Upper lobe of right lung (tissue), 1 donor: ENCODE measurements at places on chromosomes 1 and 21. TPM values are rescaled to one million over a fixed set of nuclear protein-coding genes. Genes with fewer than 3 reads are reported as not detected.

DNA sequence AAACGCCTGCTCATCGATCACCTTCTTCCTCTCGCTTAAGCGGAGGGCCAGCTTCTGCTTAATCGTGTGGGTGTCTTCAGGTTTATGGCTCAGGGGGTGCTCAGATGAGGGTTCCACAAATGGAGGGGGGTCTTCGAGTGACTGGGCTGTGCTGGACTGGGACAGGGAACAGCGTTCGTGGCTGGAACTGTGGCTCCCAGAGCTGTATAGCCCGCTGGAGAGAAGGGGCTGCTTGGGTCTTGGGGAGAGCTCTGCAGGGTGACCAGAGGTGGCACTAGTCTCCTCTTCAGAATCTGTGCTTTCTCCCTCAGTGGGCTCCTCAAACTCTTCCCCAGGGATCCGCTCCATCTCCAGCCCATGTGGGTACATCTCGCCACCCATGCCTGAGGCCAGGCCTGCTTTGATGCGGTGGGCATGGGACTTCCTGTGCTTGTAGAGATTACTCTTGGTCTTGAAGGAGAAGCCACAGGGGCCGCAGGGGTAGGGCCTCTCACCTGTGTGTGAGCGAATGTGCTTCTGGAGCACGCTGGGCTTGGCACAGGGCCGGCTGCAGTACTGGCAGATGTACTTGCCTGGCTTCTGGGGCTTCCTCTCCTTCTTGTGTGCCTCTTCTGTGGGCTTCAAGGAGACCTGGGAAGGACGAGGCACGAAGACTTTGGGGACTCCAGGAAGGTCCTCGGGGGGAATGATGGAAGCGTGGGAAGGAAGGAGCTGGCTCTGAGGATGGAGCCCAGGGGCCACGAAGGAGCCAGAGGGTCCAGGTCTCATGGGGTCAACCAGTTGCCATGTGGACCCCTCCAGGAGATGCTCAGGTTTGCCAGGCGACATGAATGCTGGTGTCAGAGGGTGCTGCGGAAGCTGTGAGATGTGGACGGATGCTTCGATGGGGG, 99.4 kb upstream of the EDN2 start:
- no peaks in the 10 kb centered on the region for H3K36me3 ChIP-seq
- no peaks in the 10 kb centered on the region for H3K27me3 ChIP-seq
- no peaks in the 10 kb centered on the region for H3K4me1 ChIP-seq
- H3K27ac ChIP-seq: no peak overlapping the region

DNA sequence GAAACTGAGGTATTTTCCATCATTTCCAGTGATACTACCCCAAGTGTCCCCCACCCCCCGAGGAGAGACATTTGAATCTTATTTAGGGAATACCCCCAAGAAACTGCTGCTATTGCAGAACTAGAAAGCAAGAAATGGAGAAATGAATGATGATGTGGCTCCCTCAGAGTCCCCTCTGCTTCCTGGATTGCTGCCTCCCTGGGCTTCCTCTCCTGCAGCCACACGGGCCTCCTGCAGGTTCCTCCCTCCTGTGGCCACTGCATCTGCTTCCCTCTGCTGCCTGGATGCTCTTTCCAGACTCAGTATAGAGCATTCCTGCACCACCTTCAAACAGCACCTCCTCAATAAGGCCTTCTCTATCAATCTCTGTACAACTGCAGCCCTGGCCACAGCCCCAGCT, 69.3 kb downstream of the SLC25A24 start:
- H3K27me3 ChIP-seq: no peaks in the 10 kb centered on the region
- no peaks in the 10 kb centered on the region for H3K4me1 ChIP-seq
- no peak overlapping the region for H3K4me3 ChIP-seq
- no peak overlapping the region for H3K27ac ChIP-seq
- peaks cover 18% of the 10 kb centered on the region for H3K36me3 ChIP-seq
- no peak for DNase-seq

DNA sequence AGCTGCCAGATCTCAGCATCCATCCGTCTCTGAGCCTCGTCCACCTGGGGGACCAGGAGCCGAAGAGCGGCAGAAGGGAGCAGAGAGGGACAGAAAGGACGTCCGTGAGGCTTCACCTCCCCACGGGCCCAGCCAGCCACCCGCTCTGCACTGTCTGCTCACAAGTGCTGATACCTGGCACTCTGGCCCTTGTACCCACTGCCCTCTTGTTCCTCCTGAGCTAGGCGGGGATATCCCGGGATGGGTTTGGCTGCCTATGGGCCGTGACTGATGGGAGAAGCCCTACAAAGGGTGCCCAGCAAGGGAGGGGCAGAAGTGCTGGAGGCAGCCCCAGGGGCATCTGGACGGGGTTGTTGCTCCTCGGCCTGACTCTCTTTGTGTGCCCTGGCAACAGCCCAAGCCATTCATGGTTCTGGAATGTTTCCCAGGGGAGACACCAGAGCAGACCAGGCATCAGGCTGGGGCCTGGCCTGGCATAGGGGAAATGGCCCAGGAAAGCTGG, 57.6 kb downstream of the LDLRAD2 start:
- no peaks in the 10 kb centered on the region for H3K4me1 ChIP-seq
- no peak overlapping the region for H3K4me3 ChIP-seq
- H3K36me3 ChIP-seq: peaks cover 66% of the 10 kb centered on the region
- H3K27ac ChIP-seq: no peak overlapping the region

Gene SLC25A34
- 3.0 TPM for total RNA-seq

DNA sequence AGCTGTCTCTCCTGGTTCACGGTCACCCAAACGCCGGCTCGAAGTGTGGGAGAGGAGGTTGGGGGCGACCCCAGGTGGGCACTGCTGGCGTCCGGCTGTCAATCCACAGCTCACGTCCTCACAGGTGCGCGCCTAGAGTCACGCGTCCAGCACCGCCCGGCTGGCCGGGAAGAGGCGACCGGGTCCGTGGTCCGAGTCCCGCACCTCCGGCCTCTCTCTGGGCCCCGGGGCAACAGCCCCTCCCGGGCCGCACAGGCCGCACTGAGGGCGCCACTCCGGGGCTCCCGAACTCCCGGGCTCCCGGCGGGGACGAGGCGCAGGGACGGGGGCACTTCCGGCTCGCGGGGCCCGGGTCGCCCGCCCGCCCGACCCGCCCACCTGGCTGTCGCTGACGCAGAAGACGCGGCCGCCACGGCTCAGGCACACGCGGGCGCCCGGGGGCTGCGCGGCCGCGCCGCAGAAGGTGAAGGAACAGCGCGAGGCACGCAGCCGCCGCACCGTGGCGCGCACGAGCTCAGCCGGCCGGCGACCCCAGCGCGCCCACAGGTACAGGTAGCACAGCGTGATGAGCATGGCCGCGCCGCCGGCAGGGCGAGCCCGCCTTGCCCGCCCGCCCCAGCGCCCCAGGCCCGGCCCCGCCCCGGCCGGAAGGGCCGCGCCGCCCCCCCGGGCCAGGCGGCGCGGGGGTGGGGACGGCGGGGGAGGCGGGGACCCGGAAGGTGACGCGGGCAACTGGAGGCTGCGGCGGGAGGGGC, at the start of gene HLCS:
Gene HLCS (minus strand): TSS at position 604 of the 755 bp plus-strand sequence. CDS start 31 bp downstream, at position 573.
- H3K36me3 ChIP-seq: no peaks in the 10 kb centered on the region
- H3K27ac ChIP-seq: peak within 1 kb of the TSS; percentile 82
- peaks cover 14% of the 10 kb centered on the region for H3K4me1 ChIP-seq
- no peaks in the 10 kb centered on the region for H3K27me3 ChIP-seq
- peak within 1 kb of the TSS; percentile 82 for H3K4me3 ChIP-seq
- peak; percentile 90 for DNase-seq

DNA sequence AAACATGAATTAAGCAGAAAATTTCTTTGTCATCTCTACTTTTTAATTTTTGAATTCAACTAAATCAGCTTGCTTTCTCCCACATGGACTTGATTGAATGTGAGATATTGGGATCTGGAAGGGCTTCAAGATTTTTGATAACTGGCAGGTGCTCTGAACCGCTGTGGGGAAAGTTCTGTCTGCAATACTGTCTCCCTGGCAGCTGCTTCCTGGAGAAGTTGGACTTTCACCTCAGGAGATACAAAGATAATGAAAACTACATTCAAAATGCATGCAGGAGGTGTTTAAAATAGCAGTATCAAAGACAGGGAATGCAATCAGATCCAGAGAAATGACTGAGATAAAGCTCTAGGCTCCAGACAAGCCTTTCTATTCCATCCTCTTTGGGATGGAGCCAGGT, 338.3 kb downstream of the NEGR1 start:
- H3K27me3 ChIP-seq: no peaks in the 10 kb centered on the region
- H3K27ac ChIP-seq: no peak overlapping the region
- DNase-seq: no peak
- H3K36me3 ChIP-seq: no peaks in the 10 kb centered on the region

Gene SH2D5
- 0.52 TPM for total RNA-seq

GRCh38 chr1:230785636-230786384, 38.6 kb downstream of the CAPN9 start:
- no peaks in the 10 kb centered on the region for H3K27me3 ChIP-seq
- no peak overlapping the region for H3K4me3 ChIP-seq
- H3K27ac ChIP-seq: no peak overlapping the region
- H3K4me1 ChIP-seq: no peaks in the 10 kb centered on the region
- no peak for DNase-seq

DNA sequence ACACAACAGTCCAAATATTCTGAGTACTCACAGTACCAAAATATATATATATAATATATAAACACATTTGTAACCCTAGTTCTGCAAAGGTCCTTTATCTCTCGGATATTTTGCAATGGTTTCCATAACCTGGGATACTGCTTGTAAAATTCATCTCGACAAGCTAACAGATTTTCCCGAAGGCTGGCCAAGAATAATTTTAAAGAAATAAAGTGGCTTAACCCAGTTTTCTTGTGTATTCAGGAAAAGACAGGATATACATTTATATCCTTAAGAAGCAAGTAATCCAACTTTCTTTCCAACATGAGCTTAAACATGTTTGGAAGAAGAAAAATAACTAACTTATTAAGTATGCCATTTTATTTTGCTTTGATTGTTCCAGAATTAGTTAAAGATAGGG, 348.7 kb upstream of the RUNX1 start:
- no peaks in the 10 kb centered on the region for H3K36me3 ChIP-seq
- DNase-seq: no peak
- no peaks in the 10 kb centered on the region for H3K27me3 ChIP-seq
- no peak overlapping the region for H3K4me3 ChIP-seq
- no peaks in the 10 kb centered on the region for H3K4me1 ChIP-seq
- no peak overlapping the region for H3K27ac ChIP-seq

DNA sequence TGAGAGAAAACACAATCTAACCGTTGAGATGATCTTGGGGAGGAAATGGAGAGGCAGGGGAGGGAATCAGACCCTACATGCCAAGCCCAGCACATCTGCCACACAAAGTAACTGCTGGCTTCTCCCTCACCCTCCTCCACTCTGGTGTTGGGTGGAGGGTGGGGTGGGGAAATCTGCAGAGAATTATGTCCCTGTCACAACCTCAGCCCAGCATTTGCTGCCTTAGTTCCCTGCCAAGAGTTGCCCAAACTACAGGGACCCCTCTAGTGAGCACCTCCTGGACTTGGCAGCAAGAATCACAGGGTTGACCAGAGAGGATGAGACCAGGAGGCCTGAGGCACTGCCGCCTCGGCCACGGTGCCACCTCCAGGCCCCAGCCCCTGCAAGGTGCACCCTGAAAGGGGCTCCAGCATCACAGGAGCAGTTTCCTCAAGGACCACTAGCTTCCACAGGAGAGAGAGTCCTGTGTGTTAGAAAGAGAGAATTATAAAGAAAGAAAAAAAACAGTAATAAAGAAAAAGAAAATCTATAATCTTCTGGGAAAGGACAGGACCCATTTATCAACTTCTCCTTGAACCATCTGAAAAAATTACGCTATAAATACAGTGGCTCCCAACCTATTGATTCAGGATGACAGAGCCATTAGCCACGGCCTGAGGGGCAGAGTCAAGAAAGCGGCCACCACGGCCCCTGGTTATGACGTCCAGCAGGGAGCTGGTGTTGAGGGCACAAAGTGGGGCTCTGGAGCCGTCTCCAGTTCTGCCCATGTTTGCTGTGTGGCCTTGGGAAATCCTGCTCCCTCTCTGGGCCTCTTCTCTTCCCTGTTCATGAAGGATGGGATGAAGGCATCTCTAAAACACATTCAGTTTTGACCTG, 451.7 kb downstream of the MATN1 start:
- no peaks in the 10 kb centered on the region for H3K36me3 ChIP-seq
- no peaks in the 10 kb centered on the region for H3K4me1 ChIP-seq
- no peaks in the 10 kb centered on the region for H3K27me3 ChIP-seq
- no peak overlapping the region for H3K27ac ChIP-seq
- DNase-seq: no peak
- no peak overlapping the region for H3K4me3 ChIP-seq

Gene ATF3
- 28.9 TPM for total RNA-seq

- no peak for DNase-seq
- no peak overlapping the region for H3K27ac ChIP-seq
- no peaks in the 10 kb centered on the region for H3K36me3 ChIP-seq
- H3K4me3 ChIP-seq: no peak overlapping the region
- peaks cover 6% of the 10 kb centered on the region for H3K4me1 ChIP-seq
These were observed 247.3 kb downstream of the PLPP3 start for GRCh38 chr1:56331892-56332567.

Gene DDI2
- total RNA-seq: 40.9 TPM

DNA sequence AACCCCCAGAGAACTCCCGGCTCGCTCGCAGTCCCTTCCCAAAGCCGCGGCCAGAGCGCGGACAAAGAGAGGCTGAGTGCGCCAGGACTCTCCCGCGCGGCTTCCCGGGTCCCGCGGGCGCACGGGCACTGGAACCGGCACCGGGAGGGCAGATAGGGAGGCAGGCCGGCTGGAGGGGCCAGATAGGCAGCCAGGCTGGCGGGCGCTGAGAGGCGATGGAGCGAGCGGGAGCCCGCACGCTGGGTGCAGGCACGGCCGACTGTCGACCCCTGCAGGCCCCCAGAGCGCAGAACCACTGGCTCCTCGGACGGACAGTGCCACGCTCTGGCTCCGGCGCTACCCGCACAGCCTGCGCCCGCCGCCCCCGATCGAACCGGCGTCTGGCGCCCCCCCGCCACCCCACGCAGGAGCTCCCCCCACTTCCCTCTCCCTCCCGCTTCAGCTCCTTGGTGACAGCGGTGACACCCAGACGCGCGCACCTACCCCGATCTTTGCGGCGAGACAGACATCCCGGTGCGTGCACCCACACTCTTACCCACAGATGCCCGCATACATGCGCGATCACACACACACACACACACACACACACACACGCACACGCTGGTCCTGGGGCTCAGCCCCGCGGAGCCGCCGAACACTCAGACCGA, 534 bp downstream of the SLC6A9 start:
- H3K4me3 ChIP-seq: peak overlapping the region; percentile 85
- H3K27me3 ChIP-seq: no peaks in the 10 kb centered on the region
- DNase-seq: no peak
- peaks cover 20% of the 10 kb centered on the region for H3K4me1 ChIP-seq
- H3K36me3 ChIP-seq: no peaks in the 10 kb centered on the region
- peak overlapping the region; percentile 65 for H3K27ac ChIP-seq
